Fibroblast of skin of left biceps (primary cell): ENCODE measurements at places on chromosomes 5 and 9.

GRCh38 chr9:72615931-72616330 is 94.5 kb downstream of the TMC1 start:
- DNase-seq, result no peak

DNA sequence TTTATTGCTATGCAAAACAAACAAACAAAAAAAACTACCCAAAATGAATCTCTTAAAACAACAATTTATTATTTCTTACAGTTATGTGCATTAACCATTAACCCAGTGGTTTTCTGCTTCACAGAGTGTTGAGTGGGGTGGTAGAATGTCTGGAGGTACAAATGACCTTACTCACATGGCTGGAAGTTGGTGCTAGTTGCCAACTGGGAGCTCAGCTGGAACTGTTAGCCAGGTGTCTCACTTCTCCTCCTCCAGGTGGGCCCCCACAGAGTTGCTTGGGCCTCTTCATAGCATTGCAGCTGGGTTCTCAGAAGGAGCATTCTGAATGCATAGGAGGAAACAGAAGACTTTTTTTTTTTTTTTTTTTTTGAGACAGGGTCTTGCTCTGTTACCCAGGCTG is 10.5 kb upstream of the B4GALT1 start:
- no peak for DNase-seq

DNA sequence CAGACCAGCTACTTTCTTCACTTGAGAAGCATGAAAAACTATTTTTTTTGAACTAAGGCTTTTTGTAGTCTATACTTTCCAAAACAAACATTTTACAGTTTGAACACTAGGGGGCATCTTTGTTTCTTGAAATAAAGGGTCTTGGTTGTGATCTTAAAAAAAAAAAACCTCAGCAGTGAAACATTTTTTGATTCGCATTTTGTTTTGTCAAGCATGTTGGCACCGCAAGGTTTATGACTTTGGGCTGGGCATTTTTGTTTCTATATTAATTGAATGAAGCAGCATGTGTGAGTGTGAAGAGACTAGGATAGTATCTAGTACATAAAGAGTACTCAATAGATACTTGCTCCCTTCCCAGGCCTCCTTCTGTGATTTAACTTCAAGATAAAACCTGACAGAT is 31.6 kb upstream of the ACOT12 start:
- no peak for DNase-seq

DNA sequence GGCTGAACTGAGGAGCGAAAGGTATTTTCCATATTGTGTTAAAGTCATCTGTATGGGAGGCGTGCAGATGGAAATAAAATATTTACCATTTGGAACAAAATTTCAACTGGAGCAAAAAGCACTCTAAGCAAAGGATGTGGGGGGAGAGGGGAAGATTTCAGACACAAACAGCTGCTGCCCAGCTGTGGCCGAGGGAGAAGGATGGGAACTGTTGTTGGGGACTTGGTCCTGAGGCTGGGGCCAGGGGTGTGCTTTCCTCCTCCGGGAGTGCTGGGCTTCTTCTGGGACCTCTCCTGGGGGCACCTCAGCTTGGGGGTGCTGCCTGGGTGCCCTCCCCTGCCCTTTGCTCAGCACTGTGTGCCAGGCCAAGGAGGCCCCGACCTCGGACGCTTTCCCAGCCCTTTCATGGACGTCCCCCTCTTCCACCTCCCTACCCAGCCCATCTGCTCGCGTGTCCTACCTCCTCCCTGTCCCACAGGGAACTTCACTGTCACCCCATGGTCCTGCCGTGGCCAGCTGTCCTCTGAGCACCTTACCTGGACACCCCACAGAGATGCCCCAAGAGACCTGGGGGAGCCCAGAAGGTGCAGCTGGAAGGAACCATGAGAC is 101.9 kb upstream of the COL5A1 start:
- no peak for DNase-seq

DNA sequence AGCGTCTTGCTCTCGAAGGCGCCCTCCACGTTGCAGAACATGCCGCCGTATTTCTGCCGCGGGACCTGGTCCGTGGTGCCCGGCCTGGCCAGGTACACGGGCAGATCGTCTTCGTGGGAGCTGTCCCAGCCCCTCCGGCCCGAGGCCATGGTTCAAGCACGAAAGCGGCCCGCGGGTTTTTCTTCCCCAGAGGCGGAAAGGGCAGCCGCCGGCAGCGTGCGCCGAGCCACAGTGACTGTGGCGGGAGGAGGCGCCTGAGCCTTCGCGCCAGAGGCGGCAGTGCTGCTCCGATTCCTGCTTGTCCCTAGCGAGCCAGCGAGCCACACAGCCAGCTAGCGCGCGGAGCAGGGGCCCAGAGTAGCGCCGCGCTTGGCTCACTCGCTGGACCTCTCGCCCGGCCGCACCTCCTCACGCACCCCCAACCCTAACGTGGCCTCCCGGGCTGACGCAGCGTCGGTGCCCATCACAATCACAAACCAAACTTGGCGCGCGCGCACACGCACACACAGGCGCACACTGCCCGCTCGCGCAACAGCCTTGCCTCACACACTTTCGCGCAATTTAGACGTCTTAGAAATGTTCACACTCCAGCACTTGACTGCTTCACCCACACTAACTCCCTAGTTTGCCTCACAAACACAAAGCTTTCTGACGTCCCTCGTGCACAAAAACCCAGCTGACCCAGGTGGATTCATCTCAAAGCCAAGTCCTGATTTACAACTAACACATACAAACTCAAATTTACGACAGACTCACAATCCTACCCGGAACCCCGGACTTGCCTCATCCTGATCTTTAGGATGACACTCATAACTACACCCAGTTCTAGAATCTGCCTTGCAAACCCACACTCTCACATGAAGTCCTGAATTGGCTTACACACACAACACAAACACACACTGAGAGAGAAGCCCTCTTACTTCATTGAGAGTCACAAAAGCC is at the start of gene DPYSL3:
TSS of gene DPYSL3 (minus strand) at position 359 of the 942 bp plus-strand sequence. CDS start at position 149, 210 bp downstream.
- DNase-seq, result no peak

DNA sequence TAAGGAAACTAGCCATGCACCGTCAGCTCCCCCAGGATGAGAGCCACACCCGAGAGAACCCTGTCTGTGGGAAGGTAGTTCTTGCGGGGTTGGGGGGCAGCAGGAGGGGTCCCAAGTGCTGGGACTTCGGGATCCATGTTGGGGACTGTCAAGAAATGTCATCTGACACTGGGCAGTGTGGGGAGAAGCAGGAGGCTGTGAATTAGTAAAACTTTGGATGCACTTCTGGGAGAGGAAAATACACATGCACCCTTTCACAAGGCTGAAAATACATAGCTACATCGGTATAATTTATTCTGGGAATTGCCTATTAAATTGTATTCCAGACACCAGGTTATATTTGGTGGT is 109.6 kb upstream of the RPS23 start:
- DNase-seq, result no peak

DNA sequence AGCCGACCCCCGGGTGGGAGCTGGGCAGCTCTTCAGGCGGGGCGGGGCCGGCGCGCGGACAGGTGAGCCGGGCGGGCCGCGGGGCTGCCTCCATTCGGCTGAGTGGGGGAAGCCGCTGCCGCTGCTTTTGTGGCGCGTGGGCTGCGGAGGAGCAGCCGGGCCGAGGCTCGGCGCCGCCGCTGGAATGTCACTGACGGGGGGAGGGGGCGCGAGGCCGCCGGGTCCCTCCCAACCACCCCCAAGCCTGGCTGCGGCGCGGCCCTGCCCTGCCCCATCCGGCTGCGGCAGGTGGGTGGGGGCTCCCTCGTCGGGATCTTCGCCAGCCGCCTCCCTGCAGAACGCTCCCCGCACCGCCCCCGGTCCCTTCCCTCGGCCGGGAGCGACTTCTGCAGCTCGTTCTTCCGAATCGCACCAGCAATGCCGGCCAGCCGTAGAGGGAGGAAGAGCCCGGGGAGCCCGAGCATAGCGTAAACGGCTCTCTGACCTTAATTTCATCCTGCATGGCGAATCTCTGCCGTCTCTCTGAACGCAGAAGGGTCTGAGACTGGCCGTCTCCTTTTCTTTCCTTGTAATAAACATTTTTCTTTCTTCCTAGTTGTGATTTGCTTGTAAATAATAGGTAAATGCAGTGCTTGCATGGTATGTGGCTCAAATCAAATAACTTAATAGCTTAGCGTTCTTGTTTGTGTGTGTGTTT is 505 bp downstream of the SPTAN1 start:
- DNase-seq, result no peak

DNA sequence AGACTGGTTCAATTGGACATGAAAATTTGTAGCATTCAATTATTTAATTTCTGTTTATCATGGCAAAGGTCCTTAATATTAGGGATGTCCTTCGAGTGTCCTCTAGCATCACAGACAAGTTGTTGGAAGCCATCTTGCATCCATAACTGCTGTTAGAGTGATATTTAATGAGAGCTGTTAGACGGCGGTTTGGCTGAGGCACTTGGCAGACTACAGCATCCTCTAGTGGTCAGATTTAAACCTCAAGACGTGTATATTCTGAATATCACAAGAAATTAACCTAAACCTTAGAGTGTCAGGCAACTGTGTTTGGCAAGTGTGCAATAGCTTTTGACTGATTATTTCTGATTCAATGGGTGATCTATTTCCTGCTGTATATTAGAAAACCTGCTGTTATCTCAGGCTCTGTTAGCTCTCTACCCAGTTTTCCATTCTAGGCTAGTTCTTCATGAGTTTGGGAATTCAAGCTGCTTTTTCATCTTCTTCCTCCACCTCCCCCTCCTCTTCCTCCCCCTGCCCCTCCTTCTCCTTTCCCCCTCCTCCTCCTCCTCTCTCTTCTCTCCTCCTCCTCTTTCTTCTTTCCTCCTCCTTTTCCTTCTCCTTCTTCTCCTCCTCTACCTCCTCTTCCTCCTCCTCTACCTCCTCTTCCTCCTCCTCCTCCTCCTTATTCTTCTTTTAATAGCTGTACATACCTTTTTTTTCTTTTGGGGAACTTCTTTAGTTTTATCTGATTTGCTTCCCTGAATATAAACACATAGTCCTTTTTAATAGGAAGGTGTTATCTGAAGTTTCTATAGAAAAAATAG is 8.6 kb downstream of the SPINK1 start:
- peak; percentile 13 for DNase-seq
